ENCODE measurements at places on chromosomes 5 and 9. TPM values are rescaled to one million over a fixed set of nuclear protein-coding genes. Genes with fewer than 3 reads are reported as not detected.

Gene PHYKPL
- total RNA-seq: 34.0 TPM

Gene BTNL3
- total RNA-seq: not detected

Gene IL13
- total RNA-seq: not detected

Gene FSTL4
- not detected for total RNA-seq

Gene ST6GALNAC6
- total RNA-seq: 48.4 TPM

Gene LCN1
- not detected for total RNA-seq

Gene ZFP37
- 1.0 TPM for total RNA-seq

Gene TEX48
- not detected for total RNA-seq

Gene DDX4
- total RNA-seq: not detected

Gene PCDHB3
- total RNA-seq: 0.77 TPM

Gene PCDHB2
- 1.1 TPM for total RNA-seq

Gene GABRP
- total RNA-seq: 0.49 TPM

Gene DMGDH
- 2.4 TPM for total RNA-seq

GRCh38 chr9:106862110-106862820 is 701 bp upstream of the ZNF462 start:
- DNase-seq: no peak
- no peaks in the 10 kb centered on the region for H3K36me3 ChIP-seq
- H3K4me3 ChIP-seq: peak overlapping the region; percentile 83
- H3K4me1 ChIP-seq: peaks cover 63% of the 10 kb centered on the region
- H3K27ac ChIP-seq: peak overlapping the region; percentile 89

GRCh38 chr5:37665889-37666288 is 174.0 kb downstream of the GDNF start:
- peak overlapping the region; percentile 30 for H3K4me3 ChIP-seq
- DNase-seq: peak; percentile 67
- H3K4me1 ChIP-seq: peaks cover 32% of the 10 kb centered on the region
- no peaks in the 10 kb centered on the region for H3K36me3 ChIP-seq
- no peaks in the 10 kb centered on the region for H3K27me3 ChIP-seq
- peak overlapping the region; percentile 5 for H3K27ac ChIP-seq

DNA sequence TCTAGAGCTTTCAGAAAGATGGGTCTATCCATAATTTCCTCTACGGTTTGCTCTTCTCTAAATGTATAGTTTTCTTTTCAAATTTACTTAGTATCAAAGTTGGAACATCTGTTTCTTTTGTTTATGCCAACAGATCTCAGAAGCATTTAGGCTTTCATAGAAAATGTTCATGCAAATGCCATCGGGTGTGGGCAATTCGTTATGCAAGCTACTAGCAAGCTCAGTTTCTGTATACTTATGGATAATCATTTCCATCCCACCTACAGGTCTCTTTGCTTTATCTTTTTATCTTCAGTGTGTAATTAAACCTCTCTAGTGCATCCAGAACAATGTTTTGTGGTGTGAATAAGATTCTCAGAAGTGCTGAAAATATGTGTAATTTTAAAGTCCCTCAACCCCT is 59.9 kb downstream of the NUDT12 start:
- H3K36me3 ChIP-seq: no peaks in the 10 kb centered on the region
- H3K4me1 ChIP-seq: peaks cover 24% of the 10 kb centered on the region
- no peak for DNase-seq

- H3K4me1 ChIP-seq: no peaks in the 10 kb centered on the region
- no peaks in the 10 kb centered on the region for H3K36me3 ChIP-seq
Measured at GRCh38 chr9:1995084-1995483, 20.1 kb upstream of the SMARCA2 start.

- H3K27me3 ChIP-seq: peaks cover 85% of the 10 kb centered on the region
- H3K27ac ChIP-seq: no peak overlapping the region
- H3K4me1 ChIP-seq: peaks cover 12% of the 10 kb centered on the region
- no peaks in the 10 kb centered on the region for H3K36me3 ChIP-seq
Measured at GRCh38 chr9:133003671-133004090, 25.2 kb downstream of the GFI1B start.

- no peak overlapping the region for H3K27ac ChIP-seq
- no peak for DNase-seq
- H3K4me1 ChIP-seq: peaks cover 28% of the 10 kb centered on the region
- H3K27me3 ChIP-seq: no peaks in the 10 kb centered on the region
- H3K36me3 ChIP-seq: no peaks in the 10 kb centered on the region
Measured at GRCh38 chr5:131589510-131590348, 45.3 kb downstream of the RAPGEF6 start.

DNA sequence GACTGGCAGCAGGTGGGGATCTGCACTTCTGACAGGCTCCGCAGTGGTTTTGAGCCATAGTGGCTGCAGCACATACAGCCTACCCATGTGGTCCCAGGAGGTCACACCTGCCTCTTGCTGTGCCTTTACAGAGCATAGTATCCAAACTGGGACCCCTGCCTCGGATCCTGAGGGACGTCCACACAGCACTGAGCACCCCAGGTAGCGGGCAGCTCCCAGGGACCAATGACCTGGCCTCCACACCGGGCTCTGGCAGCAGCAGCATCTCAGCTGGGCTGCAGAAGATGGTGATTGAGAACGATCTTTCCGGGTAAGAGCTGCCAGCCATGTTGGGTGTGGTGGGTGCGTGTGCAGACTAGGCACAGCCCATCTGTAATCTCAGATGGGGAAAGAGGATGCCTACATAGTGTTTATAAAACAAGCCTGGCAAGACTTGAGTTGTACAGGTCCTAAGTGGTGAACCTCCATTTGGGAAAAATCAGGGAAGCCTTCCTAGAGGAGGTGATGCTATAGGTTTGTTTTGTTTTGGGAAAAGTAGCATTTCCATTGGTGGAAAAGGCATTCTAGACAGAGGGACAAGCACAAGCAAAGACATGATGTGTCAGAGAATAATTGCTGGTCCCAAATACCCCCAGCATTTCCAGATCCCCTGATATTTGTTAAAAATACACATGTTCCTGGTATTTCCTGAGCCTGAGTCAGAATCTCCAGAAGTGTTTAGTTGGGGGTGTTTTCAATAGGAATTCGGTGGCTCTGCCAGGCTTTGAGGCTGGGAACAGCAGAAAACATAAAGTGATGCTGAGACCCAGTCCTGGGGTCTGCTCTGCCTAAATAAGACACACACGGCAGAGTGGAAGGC is 119.2 kb downstream of the DAB2IP start:
- peaks cover 72% of the 10 kb centered on the region for H3K4me1 ChIP-seq
- H3K4me3 ChIP-seq: no peak overlapping the region
- H3K36me3 ChIP-seq: peaks cover 99% of the 10 kb centered on the region
- no peak for DNase-seq
- peak overlapping the region; percentile 77 for H3K27ac ChIP-seq

- no peak overlapping the region for H3K4me3 ChIP-seq
- no peak for DNase-seq
- no peaks in the 10 kb centered on the region for H3K27me3 ChIP-seq
- no peaks in the 10 kb centered on the region for H3K36me3 ChIP-seq
- no peaks in the 10 kb centered on the region for H3K4me1 ChIP-seq
Measured at GRCh38 chr5:102222772-102223171, 73.3 kb downstream of the SLCO4C1 start.

- peak overlapping the region; percentile 86 for H3K4me3 ChIP-seq
- H3K36me3 ChIP-seq: no peaks in the 10 kb centered on the region
- no peak for DNase-seq
Measured at GRCh38 chr5:35617060-35617434, 616 bp upstream of the SPEF2 start.

GRCh38 chr9:88657893-88658292 is 122.9 kb downstream of the NXNL2 start:
- peaks cover 18% of the 10 kb centered on the region for H3K4me1 ChIP-seq
- no peaks in the 10 kb centered on the region for H3K27me3 ChIP-seq
- DNase-seq: no peak
- H3K36me3 ChIP-seq: no peaks in the 10 kb centered on the region
- H3K27ac ChIP-seq: peak overlapping the region; percentile 53

DNA sequence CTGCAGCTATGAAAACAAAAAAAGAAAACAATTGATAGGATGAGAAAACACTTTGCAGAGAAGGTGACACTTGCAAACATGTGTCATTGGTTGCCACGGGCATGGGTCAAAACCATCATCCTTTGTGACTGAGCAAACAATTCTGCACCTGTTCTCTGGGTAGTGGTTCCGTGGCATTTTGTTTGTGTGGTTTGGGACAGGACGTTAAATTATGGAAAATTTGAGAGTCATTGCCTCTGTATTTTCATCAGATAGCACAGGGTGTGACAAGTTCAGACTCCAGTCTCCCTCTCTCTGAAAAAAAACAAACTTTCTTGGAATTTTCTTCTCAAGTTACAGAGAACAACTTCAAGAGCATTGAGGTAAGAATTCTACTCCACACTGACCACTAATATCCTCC is 113.4 kb upstream of the HMHB1 start:
- no peak for DNase-seq
- H3K27me3 ChIP-seq: no peaks in the 10 kb centered on the region
- no peak overlapping the region for H3K4me3 ChIP-seq
- no peak overlapping the region for H3K27ac ChIP-seq
- peaks cover 15% of the 10 kb centered on the region for H3K4me1 ChIP-seq

DNA sequence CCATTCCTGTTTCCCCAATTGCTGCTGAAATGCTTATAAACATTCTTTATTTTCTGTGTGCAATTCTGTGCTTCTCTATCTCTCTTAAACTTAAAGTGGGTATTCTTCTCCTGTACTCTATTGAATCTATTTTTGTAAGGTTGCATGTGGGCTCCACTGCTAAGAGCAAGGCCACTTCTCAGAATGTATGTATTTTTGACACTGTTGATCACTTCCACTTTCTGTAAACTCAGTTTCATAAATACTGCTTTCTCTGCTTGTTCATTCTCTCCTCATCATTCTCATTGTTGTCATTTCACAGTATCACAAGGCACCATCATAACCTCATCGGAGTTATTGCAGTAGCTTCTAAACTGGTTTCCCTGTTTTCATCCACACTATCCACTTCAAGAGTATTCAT is 483.0 kb upstream of the CDH18 start:
- no peaks in the 10 kb centered on the region for H3K27me3 ChIP-seq
- no peaks in the 10 kb centered on the region for H3K36me3 ChIP-seq
- no peak overlapping the region for H3K27ac ChIP-seq
- no peak for DNase-seq
- H3K4me1 ChIP-seq: no peaks in the 10 kb centered on the region

DNA sequence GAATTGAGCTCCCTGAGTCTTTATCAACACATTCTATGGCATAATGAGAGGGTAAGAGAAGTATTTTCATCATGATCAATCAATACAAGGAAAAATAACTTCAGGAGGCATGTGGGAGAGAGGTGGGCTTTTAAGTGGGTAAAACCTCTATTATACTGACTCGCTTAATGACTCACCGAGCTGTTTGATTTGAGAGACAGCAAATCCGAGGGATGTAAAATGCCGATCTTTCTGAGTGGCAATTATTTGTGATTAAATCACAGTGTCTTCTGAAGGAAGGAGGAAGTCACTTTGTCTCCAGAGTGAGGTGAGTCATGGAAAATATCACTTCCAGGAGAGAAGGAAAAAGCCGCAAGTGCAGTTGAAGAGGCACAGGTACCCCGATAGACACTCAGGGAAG is 320.4 kb downstream of the DRD1 start:
- no peaks in the 10 kb centered on the region for H3K36me3 ChIP-seq
- H3K4me1 ChIP-seq: no peaks in the 10 kb centered on the region
- H3K4me3 ChIP-seq: no peak overlapping the region
- H3K27me3 ChIP-seq: no peaks in the 10 kb centered on the region
- H3K27ac ChIP-seq: no peak overlapping the region
- DNase-seq: no peak

- H3K27ac ChIP-seq: no peak overlapping the region
- H3K36me3 ChIP-seq: no peaks in the 10 kb centered on the region
- peaks cover 16% of the 10 kb centered on the region for H3K4me1 ChIP-seq
- no peak for DNase-seq
- H3K27me3 ChIP-seq: no peaks in the 10 kb centered on the region
Measured at GRCh38 chr9:6076851-6077250, 61.4 kb upstream of the RANBP6 start.

- peaks cover 19% of the 10 kb centered on the region for H3K27me3 ChIP-seq
- H3K4me3 ChIP-seq: no peak overlapping the region
- no peak for DNase-seq
- H3K27ac ChIP-seq: no peak overlapping the region
- no peaks in the 10 kb centered on the region for H3K36me3 ChIP-seq
- H3K4me1 ChIP-seq: no peaks in the 10 kb centered on the region
Measured at GRCh38 chr5:137610598-137610997, 111.5 kb upstream of the SPOCK1 start.

- no peak for DNase-seq
- peaks cover 45% of the 10 kb centered on the region for H3K27me3 ChIP-seq
- no peak overlapping the region for H3K27ac ChIP-seq
- H3K4me3 ChIP-seq: no peak overlapping the region
Measured at GRCh38 chr9:120107138-120107537, 472.8 kb downstream of the CDK5RAP2 start.

GRCh38 chr5:140011297-140011802 is 31.7 kb downstream of the NRG2 start:
- H3K4me3 ChIP-seq: no peak overlapping the region
- H3K36me3 ChIP-seq: no peaks in the 10 kb centered on the region
- peak; percentile 28 for DNase-seq
- peak overlapping the region; percentile 76 for H3K27ac ChIP-seq
- peaks cover 32% of the 10 kb centered on the region for H3K4me1 ChIP-seq
- no peaks in the 10 kb centered on the region for H3K27me3 ChIP-seq

- H3K36me3 ChIP-seq: no peaks in the 10 kb centered on the region
- H3K4me1 ChIP-seq: peaks cover 83% of the 10 kb centered on the region
- H3K4me3 ChIP-seq: no peak overlapping the region
- DNase-seq: no peak
- H3K27me3 ChIP-seq: no peaks in the 10 kb centered on the region
Measured at GRCh38 chr5:159183247-159183646, 26.1 kb downstream of the RNF145 start.

DNA sequence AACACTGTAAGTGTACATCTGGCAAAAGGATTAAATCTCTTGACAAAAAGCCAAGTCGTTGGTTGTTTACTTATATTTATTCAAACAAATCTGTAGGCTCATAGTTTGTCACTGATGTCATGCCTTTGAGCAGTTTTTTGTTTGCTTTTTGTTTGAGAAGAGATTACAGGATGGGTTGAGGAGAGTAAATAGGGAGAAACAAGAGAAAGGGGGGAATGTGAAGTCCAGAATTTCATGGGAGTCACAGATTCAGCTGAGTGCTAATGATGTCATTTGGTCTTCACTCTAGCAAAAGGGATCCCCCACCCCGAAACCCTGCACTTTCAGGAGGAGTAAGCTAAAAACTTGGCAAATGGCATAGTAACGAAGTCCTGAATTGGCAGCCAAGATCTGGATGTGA is 337.4 kb downstream of the GLIS3 start:
- DNase-seq: no peak
- H3K36me3 ChIP-seq: no peaks in the 10 kb centered on the region
- H3K4me3 ChIP-seq: no peak overlapping the region
